Endothelial cell of coronary artery (primary cell): ENCODE measurements at places on chromosomes 2 and 18. TPM values are rescaled to one million over a fixed set of nuclear protein-coding genes. Genes with fewer than 3 reads are reported as not detected.

The CHST9 gene
- not detected in 2 replicates for total RNA-seq

The TMEM37 gene
- total RNA-seq, result 0.94 and 1.3 TPM in 2 replicates

The PDE1A gene
- under 0.01 and 2.4 TPM in 2 replicates for total RNA-seq

The SOWAHC gene
- total RNA-seq, result 2.6 and 5.2 TPM in 2 replicates
